ENCODE measurements at places on chromosomes 16 and 17.
A peak's percentile ranks its signal among the peaks of the same experiment; 100 is the strongest.

- DNase-seq: peak; percentile 78
Observed at GRCh38 chr17:30376621-30377452, 1.9 kb upstream of the CPD start.

DNA sequence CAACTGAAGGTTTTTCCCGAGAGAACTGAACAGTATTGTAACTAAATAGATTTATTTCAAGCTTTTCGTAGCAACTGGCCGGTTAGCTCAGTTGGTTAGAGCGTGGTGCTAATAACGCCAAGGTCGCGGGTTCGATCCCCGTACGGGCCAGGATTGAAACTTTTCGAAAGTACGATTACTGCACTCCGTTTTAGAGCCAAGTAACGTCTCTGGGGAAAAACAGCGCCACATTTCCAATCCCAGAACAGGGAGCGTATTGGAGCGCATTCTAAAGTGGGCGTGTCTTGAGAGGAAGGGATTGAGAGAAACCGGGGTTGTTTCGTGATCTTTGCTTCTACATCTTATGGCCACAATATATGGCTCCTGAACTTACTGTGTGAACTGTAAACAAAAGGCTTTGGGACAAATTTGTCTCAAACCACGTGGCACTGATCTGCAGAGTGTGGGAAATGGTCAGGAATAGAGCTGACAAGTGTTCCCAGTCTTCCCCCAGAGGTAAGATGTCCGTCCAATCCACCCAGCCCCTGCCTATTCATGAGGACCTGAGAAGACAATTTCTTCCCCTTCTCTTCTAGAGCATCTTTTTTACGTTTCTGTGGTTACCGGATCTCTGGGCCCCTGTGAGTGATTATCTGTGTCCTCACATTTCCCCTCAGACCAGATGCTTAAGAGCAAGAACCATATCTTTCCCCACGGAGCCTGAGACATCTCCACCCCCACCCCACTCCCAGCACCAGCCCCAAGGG, 2.3 kb downstream of the BORCS6 start:
- DNase-seq: peak; percentile 91

DNA sequence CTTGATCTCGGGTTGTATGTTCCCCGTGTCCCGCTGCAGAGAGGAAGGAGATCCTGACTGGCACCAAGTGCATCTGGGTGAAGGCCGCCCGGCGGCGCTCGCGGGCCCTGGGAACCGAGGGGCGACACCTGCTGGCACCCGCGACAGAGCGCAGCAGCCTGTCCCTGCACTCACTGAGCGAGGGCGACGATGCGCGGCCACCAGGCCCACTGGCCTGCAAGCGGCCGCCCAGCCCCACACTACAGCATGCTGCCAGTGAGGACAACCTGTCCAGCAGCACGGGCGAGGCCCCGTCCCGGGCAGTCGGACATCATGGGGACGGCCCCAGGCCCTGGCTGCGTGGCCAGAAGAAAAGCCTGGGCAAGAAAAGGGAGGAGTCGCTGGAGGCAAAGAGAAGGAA, 7.5 kb downstream of the BTBD17 start:
- no peak for DNase-seq

GRCh38 chr16:13118091-13118490, 216.7 kb downstream of the SHISA9 start:
- DNase-seq: no peak

DNA sequence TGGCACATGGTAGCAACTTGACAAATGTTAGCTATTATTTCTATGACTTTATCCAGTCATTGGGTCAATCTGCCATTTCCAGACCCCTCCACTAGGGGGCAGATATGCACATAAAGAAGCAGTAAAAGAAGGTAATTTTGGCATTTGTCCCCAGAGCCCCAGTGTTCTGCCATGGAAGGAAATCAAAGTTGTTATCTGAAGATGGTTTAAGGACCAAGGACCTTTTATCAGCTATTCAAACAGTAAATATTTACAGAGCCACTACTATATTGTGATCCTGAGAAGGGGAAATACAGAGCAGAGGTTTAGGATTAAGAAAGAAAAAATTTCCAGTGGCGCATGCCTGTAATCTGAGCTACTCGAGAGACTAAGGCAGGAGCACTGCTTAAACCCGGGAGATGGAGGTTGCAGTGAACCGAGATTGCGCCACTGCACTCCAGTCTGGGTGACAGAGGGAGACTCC, 20.0 kb downstream of the TRAF4 start:
- DNase-seq: peak; percentile 47

- no peak for DNase-seq
Observed at GRCh38 chr16:11665071-11665491, 3.2 kb upstream of the SNN start.

DNA sequence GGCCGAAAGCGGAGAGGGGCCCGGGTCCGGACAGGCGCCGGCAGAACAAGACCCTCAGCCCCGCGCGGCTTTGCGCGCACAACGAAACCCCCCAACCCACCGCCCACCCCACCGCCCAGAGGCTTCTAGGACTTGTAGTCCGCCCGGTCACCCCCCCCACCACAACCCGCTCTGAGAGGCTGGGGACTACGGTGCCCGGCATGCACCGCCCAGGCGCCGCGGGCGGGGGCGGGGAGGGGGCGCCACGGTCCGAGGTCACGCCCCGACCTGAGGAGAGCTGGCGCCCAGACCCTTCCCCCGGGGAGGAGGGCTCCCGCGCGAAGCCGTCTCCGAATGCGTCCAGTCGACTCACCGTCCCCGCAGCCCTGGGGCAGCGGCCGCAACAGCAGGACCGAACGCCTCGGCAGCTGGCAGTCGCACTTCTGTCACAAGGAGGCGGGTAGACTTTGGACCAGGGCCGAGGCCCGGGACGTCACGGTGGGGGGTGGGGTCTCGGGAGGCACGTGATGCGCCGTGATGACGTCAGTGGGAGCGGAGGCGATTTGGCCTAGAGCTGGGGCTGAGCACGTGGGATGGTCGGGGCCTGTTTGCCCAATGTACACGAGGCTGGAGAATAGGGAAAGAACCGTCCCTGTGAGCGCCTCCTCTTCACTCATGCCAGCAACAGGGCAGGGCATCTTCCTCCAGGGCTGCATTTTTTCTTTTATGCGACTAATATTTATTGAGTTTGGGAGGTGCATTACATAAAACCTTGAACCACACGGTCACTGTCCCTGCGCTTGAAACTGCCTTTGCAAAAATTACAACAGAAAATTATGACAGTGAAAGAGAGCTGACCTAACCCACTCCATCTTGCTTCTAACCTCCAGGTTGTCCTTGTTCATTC, at the start of gene CDIP1:
CDIP1 (minus strand) TSS at position 424 of the 886 bp plus-strand sequence. CDS start 24,643 bp downstream, outside the sequence.
- peak; percentile 88 for DNase-seq

- no peak for DNase-seq
Observed at GRCh38 chr16:84919269-84919668, 92.1 kb downstream of the ZDHHC7 start.

- no peak for DNase-seq
Observed at GRCh38 chr17:57271821-57272220, 15.5 kb downstream of the MSI2 start.

- no peak for DNase-seq
Observed at GRCh38 chr17:79464318-79465010, 146.4 kb downstream of the RBFOX3 start.

GRCh38 chr16:83769397-83770008, 38.3 kb upstream of the HSBP1 start:
- DNase-seq: no peak

- DNase-seq: no peak
Observed at GRCh38 chr16:82750068-82750467, 123.3 kb downstream of the CDH13 start.

GRCh38 chr16:50992350-50993032, 158.6 kb downstream of the SALL1 start:
- no peak for DNase-seq

DNA sequence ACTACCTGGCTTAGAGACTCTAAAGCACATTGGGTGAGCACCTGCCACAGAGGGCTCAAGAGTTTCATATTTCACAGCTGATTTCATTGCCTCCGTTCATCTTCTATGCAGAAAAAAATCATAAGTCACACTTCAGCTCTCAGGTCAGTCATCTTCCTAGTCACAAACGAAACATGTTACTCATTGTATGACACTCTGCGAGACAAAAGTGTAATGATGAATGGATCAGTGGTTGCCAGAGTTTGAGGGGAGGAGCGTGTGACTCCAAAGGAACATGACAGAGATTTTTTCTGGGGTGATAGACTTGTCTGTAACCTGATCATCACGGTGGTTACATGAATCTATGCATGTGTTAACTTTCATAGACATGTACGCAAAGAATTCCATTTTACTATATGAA, 195.2 kb upstream of the CNTNAP4 start:
- no peak for DNase-seq

- no peak for DNase-seq
Observed at GRCh38 chr17:58330997-58331814, 2.6 kb upstream of the TSPOAP1 start.

DNA sequence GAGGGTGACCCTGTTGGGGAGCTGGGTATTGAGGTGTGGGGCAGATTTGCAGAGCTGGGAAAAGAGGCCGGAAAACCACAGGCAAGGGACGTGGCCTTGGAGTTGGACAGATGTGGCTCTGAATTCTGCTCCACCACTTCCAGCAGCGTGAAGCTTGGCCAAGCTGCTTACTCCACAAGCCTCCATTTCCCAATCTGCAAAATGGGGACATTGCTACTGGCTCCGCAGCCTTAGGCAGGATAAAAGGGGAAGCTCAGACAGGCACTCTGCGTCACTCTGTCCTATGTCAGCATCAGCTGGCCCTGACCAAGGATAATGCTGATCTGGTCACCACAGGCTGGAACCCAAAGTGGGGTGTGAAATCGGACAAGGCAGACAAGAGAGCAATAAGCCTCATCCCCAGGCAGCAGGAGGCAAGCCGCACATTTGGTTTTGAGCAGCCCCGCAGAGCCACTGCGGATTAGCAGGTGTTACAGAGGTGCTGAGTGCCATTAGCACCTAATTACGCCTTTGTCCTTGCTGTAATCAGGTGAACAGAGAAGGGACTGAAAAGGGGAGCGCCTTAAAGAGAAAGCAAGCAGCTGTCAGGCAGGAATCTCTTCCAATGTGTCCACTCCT, 54.8 kb downstream of the SDK2 start:
- no peak for DNase-seq

DNA sequence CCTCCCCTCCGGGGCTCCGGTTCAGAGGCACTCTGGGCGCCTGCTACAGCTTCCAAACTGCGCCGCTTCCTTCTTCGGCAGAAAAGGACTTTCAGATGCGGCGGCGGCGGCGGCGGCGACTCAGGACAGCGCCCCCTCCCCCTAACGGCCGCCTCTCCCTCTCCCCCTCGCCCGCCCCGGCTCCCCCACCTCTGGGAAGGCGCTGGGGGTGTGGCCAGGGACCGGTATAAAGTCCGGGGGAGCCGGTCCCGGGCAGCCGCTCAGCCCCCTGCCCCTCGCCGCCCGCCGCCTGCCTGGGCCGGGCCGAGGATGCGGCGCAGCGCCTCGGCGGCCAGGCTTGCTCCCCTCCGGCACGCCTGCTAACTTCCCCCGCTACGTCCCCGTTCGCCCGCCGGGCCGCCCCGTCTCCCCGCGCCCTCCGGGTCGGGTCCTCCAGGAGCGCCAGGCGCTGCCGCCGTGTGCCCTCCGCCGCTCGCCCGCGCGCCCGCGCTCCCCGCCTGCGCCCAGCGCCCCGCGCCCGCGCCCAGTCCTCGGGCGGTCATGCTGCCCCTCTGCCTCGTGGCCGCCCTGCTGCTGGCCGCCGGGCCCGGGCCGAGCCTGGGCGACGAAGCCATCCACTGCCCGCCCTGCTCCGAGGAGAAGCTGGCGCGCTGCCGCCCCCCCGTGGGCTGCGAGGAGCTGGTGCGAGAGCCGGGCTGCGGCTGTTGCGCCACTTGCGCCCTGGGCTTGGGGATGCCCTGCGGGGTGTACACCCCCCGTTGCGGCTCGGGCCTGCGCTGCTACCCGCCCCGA, at the start of gene IGFBP4:
IGFBP4 (plus strand) TSS at position 255 of the 792 bp plus-strand sequence; CDS start at position 541, 286 bp downstream.
- DNase-seq: no peak

GRCh38 chr17:28199115-28199514, 119.9 kb upstream of the TMEM97 start:
- no peak for DNase-seq

DNA sequence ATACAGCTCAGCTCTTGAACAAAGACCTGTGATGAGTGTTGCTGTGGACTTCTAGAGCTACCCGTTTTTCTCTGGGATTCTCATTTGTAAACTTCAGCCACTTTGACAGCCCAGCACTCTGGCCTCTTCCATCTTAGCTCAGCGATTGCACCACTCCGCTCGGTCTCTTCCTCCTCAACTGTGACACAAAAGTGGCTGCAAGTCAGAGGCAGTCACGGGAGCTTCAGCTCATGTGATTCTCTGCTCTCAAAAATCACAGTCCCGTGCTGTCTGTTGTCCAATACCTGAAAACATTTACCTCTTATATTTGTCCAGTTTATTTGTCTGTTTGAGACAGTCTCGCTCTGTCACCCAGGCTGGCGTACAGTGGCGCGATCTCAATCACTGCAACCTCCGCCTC, 75.7 kb upstream of the DNAH17 start:
- no peak for DNase-seq

DNA sequence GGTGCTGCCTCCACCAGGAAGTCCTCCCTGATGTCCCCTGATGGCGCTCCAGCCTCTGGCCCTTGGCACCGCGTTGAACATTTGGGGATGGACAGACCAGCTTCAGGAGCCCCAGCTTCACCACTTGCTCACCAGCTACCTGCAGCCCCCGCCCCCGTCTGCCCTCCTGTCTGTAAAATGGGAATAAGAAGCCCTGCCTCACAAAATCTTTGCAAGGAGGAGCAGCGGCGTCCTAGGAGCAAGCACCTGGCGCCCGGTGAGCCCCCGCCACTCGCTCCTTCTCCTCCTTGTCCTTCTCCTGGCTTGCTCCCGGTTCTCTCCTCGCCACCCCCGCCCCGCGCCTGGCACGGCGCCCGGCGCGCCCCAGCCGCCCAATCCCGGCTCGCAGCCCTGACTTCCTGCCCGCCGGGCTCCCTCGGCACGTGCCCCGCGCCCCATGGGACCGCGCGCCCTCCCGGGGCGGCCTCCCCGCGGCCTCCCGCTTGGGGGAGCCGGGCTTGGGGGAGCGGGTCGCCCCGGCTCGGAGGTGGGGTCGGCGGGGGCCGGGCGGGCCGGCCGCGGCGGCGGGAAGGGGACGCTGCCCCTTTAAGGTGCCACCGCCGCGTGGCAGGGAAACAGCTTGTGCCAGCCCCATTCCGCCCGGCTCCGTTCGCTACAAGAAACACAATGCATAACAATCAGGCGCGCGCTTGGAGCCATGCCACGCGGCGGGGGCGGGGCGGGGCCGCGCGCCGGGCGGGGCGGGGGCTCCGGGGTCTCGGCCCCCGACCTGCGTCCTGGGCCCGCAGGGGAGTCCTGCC, 9.1 kb upstream of the PPP1R1B start:
- no peak for DNase-seq

GRCh38 chr17:50575581-50576210, 15.2 kb downstream of the CACNA1G start:
- no peak for DNase-seq

GRCh38 chr16:67844497-67844896, 2.2 kb upstream of the NUTF2 start:
- DNase-seq: no peak

GRCh38 chr16:85628645-85629044, 15.5 kb downstream of the GSE1 start:
- no peak for DNase-seq

- no peak for DNase-seq
Observed at GRCh38 chr16:62568926-62569325, 532.7 kb upstream of the CDH8 start.

GRCh38 chr16:49562228-49562627, 188.6 kb downstream of the C16orf78 start:
- DNase-seq: no peak

Data from right renal pelvis (tissue), 4 donors.